ENCODE measurements at places on chromosomes 2 and 18.

- DNase-seq = no peak
Observed at GRCh38 chr18:44033144-44033701, 647.5 kb upstream of the SETBP1 start.

- no peak for DNase-seq
Observed at GRCh38 chr18:76454418-76454817, 40.6 kb downstream of the ZNF516 start.

DNA sequence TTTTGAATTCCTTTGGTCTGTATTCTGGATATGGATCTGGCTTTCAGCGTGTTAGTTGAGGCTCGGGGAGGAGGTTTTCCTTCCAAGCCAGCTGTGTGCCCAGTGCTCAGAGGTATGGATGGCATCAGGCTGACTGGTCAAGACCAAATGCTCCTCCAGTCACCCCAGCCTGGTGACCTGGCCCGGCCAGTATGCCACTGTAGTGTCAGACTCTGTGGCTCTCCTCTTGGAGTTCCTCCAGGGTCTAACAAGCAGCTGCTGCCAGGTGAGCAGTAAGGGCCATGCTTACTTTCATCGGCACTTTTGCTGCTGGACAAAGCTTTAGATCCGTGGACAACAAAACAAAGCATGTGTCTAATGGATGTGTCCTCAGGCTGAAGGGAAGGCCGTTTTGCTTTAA lies 44.1 kb downstream of the CABLES1 start:
- DNase-seq = no peak

GRCh38 chr2:46666044-46666679 lies 186.8 kb downstream of the TMEM247 start:
- DNase-seq = no peak

GRCh38 chr2:174682578-174683391 lies 81.5 kb downstream of the CHRNA1 start:
- no peak for DNase-seq

DNA sequence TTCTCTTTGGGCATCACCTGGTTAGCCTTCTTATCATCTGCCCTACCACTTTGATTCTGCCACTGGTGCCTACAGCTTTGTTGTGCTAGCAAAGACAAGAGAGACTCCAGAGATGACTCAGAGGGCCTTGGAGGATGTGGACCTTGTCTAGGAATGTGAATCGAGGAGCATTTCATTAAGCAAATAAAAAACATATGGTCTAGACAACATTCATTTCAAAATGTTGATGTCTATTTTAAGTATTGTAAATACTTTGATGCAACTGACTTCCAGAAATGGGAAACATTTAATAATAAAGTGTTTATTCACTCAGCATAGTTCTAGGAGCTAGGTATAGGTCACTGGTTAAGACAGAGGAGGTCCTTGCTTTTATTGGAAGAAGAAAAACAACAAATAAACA lies 195.5 kb downstream of the CDCA7 start:
- no peak for DNase-seq

- DNase-seq = peak; percentile 72
Observed at GRCh38 chr18:22084547-22084946, 84.8 kb upstream of the GATA6 start.

DNA sequence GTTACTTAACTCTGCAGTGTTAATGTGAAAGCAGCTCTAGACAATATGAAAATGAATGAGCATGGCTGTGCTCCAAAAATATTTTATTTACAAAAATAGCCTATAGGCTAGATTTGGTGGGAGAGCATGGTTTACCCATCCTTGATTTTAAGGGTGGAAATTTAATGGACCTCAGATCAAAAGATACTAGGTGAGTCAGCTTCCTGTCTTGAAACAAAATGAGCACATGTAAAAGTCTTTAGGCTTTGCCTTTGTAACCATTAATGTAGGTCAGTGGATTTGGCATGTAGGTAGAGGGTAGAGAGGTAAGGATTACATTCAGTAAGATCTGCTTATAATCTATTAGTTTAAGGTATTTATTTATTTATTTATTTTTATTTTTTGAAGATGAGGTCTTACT lies 72.7 kb downstream of the GREB1L start:
- no peak for DNase-seq

GRCh38 chr2:71524476-71524875 lies 71.1 kb downstream of the DYSF start:
- no peak for DNase-seq
